ENCODE measurements at places on chromosomes 11 and 22.

DNA sequence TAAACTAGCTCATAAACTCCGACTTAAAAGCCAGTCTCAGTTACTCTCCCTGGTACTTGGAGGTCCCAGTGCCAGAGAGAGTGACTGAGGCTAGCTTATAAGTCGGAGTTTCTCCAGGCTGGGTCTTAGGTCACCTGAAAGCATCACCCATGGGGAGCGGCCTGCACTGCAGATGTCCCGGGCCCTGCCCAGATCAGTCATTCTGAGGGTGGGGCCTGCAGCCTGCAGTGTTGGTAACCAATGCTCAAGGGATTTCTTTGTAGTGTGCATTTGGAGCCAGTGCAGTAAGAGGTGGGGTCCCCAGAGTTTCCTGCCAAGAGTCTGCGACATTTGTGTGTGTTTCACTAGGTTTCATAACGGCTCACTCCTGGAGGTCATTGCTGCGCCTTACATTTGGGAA is 14.8 kb downstream of the TAB1 start:
- no peak for DNase-seq

GRCh38 chr11:67543585-67543984 is 20.3 kb upstream of the CABP2 start:
- DNase-seq: no peak

DNA sequence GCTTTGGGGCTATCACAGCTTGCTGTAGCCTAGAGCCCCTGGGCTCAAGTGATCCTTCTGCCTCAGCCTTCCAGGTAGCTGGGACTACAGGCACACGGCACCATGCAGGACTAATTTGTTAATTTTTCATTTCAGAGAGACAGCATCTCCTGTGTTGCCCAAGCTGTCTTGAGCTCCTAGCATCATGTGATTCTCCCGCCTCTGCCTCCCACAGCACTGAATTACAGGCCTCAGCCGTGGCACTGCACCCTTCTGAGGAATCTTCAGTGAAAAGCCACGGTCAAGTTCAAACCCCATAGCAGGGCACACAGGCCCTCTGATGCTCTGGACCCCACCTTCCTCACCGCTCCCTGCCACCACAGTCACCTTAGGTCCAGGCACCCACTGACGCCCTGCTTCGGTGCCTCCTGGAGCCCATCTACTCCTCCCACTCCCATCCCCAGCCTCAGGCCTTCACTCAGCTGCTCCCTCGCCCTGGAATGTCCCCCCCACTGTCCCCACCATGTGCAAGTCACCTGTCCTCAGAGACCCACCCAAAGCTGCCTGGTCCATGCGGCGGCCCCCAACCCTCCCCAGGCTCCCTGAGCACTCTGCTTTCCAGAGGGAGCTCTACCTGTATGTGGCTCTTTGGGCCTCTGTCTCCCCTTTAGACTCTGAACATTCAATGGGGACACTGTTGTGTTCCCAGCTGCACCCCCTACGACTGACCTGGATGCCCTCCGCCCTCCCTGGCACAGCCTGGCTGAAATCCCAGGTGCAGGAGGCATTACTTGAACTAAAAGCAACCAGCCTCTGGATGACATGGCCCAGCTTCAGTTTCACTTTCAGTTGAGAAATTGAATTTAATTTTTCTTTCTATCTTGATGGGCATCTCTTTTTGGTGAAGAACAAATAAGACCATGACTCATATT is 1.6 kb downstream of the APOL2 start:
- DNase-seq: no peak

- no peak for DNase-seq
Observed at GRCh38 chr11:103552086-103552485, 442.9 kb downstream of the DYNC2H1 start.

DNA sequence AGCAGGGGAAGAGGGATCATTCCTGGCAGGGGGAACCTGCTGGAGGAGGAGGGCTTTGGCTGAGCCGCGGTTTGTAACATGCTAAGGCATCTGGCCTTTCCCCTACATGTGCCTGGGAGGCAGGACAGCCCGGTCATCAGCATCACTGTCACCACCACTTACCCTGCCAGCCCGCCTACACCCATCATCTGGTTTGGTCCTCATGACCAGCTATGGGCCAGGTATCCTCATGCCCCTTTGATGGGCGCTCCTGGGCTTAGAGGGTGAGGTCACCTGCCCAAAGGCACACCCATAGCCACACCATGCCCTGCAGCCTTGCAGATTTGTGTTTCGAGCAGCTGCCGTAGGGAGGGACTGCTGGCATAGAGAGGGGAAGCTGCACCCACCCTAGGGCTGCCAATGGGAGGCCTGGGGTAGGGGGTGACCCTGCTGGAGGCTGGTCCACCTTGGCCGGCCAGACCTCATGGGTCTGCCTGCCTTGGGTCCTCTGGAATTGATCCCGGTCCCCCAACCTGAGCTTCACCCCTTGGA is 2.6 kb downstream of the MRGPRF start:
- no peak for DNase-seq

DNA sequence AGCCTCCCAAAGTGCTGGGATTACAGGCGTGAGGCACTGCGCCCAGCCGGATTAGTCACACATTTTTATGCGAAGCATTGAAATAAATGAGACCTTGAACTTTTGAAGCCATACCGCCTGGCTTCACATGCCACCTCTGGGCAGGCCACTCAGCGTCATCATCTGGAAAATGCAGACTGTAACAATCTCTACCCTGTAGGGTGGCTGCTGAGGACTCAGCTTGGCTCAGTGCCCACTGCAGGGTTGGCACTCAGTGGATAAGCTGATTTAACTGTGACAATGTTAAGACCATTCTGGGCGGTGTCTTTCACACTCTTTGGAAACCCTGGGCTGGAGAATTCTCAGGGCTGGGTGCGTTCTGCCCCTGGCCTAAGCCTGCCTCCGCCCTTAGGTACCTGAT is 8.5 kb downstream of the SH3BP1 start:
- DNase-seq: no peak

DNA sequence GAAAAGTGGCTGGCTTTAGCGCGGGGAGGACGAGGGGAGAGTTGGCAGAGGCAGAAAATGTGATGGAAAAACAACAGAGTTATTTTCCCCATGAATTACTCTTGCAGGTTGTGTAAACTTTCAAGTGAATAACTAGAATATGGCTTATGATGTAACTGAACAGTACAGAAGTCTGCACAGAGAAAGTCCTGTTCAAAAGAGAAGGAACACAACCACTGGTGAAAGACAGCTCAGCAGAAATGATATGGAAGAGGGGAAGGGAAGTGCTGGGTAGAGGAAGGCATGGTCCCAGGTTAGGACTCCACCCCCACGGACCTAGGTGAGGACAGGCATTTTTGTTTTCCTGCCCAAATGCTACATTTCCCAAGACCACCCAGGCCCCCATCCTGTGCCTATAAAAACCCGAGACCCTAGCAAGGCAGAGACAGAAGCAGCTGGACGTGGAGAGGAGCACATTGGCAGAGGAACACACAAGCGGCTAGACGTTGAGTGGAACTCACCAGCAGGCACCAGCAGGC is 77.7 kb downstream of the MAML2 start:
- DNase-seq: no peak

- no peak for DNase-seq
Observed at GRCh38 chr11:20926799-20927540, 257.6 kb downstream of the NELL1 start.

DNA sequence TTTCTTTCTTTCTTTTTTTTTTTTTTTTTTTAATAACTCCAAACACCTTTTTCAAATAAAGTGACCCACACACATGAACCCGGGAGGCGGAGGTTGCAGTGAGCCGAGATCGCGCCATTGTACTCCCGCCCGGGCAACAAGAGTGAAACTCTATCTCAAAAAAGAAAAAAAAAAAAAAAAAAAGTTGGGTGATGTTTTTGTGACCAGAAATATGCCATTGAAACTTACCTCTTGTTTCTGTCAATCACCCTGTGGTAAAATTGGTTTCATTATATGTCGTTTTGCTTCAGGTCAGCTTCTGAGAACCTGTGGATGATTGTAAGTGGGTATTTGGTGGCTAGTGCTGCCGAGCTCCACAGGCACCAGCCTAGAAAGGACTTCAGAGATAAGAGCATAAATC is 238.8 kb downstream of the TBC1D22A start:
- no peak for DNase-seq

DNA sequence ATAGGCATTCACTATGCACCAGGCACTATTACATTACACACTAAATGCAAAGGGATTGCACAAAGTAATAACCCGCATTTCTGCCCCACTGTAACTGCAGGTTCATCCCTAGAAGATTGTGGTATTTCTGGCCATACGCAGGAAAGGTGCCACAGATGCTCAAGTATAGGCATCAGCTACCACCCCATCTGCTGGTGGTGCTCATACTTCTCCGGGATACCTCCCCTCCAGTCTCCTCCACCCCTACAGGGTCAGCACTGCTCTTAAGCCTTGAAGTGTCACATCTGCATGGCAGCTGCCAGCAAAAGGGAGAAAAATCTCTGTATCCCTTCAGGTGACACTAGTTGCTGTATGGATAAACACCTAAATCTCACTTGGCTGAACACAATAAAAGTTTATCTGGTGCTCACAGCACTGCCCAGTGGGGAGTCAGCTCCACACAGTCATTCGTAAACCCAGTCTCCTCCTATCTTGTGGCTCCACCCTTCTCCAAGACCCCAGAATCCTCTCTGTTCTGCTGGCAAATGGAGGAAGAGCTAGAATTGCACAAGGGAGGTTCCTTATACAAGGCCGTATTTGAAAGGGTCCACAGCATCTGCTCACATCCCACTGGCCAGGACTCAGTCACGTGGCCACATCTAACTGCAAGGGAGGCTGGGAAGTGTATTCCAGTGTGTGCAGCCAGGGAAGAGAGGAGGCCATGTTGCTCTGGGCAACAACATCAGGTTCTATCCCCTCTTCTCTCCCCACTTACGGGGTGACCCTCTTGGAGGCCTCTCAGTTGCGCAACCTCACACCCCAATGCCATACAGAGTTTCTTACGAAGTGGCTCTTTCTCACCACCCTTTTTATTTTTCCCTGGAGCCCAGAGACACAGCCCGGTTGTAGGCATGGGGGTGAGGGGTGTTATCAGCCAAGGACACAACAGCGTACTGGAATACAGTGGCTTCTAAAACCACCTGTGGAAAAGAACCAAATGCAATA is 114.7 kb downstream of the BUD13 start:
- no peak for DNase-seq

GRCh38 chr11:12534549-12534948 is 139.7 kb upstream of the TEAD1 start:
- no peak for DNase-seq

GRCh38 chr11:133492895-133493294 is 39.4 kb downstream of the OPCML start:
- no peak for DNase-seq

GRCh38 chr11:111729071-111729830 is 36.9 kb downstream of the PPP2R1B start:
- no peak for DNase-seq

DNA sequence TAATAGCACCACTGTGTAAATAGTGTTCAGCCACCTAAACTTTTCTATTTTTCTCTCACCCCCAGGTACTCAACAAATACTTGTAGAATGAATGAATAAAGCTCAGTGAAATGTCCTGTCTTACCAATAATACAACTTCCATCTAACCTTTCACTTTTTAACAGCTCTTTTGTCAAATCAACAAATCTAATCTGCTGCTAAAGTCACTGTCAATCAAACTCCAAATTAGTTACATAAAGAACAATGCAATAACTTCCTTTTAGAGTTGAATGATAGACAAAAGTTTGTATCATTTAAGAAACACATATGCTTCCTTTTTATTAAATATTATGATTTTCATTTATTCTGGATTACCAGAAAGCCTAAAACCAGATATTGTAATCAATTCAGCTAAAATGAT is 34.7 kb upstream of the C11orf58 start:
- no peak for DNase-seq

GRCh38 chr11:34134765-34135164 is 29.3 kb downstream of the NAT10 start:
- no peak for DNase-seq

- peak; percentile 70 for DNase-seq
Observed at GRCh38 chr22:45534339-45535192, 31.9 kb downstream of the FBLN1 start.

DNA sequence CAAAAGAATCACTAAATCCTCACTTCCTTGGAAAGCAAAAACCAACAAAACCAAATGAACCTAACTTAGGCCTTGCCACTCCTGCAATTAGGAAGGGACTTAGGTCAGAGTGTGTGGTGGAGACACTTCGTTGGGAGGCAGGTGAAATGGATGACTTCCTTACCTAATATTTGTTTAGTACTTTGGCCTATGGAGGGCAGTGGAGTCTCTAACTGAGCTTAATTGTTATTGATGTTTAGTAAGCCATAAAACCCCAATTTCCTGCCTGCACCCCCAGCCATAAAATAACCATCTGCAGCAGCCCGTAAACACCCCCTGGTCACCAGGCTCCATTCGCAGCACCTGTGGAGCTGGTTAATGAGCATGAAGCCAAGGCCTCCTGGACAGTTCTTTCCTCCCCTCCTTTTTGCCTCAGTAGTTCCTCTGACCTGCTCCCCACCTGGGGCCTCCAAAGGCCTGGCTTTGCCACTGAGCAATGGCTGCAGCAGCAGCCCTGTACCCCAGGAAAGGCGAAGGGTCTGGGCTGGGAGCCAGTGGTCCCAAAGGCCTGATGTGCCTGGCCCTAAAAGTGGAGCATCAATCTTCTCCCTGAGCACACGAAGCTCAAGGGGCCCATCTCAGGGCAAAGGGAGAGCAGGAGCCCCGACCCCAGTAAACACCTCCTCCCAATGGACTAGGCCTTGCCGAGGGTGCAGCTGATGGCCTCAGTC is 15.6 kb upstream of the SYT13 start:
- no peak for DNase-seq

DNA sequence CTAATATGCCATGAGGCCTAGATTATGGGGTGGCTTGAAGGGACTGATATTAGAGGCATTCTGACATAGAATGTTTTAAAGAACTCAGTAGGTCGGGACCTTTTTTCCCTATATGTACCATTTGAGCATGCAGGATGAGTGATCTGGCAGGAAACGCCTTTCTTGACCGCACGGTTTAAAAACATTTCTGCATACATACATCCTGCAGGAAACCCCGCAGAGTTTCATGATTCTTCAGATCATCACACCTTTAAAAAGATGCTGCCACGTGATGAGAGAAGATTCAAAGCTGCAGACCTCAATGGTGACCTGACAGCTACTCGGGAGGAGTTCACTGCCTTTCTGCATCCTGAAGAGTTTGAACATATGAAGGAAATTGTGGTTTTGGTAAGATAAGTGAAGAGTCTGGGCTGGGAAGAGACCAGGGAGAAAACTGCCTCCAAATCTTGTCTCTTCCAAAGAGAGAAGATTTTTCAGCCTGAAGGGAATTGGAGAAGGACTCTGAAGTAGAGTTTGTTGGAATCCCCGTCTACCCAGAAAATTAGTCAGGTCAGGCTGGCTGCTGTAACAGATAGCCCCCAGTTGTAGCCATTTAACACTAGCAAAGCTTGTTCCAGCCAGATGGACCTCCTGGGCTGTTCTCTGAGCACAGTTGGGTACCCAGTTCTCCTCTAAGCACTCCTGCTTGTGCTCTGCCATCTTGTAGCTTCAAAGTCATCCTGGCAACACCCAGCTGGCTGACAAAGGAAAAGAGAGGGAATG is 7.4 kb downstream of the RCN1 start:
- DNase-seq: no peak

GRCh38 chr11:94741022-94741679 is 27.0 kb upstream of the AMOTL1 start:
- peak; percentile 57 for DNase-seq

Measured in DMS 273 treated with DMSO at 0.1 percent for 48 hours (cell line).